Chondrocyte (in vitro differentiated cells): ENCODE measurements at places on chromosomes 5 and 9. TPM values are rescaled to one million over a fixed set of nuclear protein-coding genes. Genes with fewer than 3 reads are reported as not detected.

- no peak for DNase-seq
These were observed 39.6 kb downstream of the MAP3K1 start for GRCh38 chr5:56854920-56855319.

GRCh38 chr9:36401164-36401740, 1.2 kb upstream of the RNF38 start:
- DNase-seq = no peak

GRCh38 chr9:91837981-91838731, 111.9 kb downstream of the ROR2 start:
- no peak for DNase-seq

MLANA gene
- total RNA-seq = not detected in 3 replicates

SPATA31E1 gene
- not detected in 3 replicates for total RNA-seq

CYLC2 gene
- not detected in 3 replicates for total RNA-seq
